Fibroblast of skin of back (primary cell): ENCODE measurements at places on chromosomes 4 and X.
A peak's percentile ranks its signal among the peaks of the same experiment; 100 is the strongest.

GRCh38 chrX:42399632-42400024 lies 378.3 kb downstream of the PPP1R2C start:
- no peak for DNase-seq

GRCh38 chrX:107787827-107788226 lies 10.3 kb downstream of the NCBP2L start:
- DNase-seq: no peak

DNA sequence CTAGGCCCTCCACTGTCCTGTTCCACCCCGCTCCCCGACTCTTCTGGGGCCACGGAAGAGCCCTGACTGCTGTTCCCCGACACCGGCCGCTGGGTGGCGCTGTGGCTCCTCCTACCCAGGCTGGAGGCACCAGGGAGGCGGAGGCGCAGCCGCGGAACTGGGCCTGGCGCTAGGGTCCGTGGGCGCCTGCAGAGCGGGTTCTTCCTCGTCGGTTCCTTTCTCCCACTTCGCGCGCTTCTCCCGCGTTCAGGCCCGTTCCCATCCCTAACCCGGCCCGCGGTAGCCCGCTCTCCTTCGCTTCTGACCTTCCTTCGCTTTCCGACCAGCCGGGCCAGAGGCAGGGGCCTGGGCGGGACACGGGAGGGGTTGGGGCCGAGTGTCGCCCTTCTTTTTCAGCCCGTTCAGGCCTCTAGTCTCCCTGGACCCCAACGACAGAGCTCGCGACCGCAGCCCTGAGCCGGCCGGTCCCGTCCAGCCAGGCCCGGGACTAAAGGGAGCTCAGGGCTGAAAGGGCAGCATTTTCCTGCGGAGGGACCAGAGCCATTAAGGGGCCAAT lies 34.3 kb downstream of the NALF2 start:
- DNase-seq: peak; percentile 46

DNA sequence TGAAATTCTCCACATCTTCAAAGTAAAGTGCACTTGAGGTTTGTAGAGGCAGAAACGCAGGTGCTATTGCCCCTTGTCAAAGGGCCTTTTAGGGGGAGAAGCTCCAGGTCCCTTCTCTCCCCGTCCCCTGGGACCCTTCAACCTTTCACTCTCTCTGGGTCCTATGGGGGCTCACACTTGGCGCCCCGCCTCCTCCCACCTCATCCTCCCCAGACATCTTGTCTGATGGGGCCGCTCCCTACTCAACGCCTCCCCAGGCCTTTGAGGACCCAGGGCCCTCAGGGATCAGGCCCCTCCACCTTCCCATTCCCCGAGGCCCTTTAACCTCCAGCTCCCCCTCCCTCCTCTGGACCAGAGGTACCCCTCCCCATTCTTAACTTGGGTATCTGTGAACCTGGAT lies 1.3 kb upstream of the HTRA3 start:
- no peak for DNase-seq

DNA sequence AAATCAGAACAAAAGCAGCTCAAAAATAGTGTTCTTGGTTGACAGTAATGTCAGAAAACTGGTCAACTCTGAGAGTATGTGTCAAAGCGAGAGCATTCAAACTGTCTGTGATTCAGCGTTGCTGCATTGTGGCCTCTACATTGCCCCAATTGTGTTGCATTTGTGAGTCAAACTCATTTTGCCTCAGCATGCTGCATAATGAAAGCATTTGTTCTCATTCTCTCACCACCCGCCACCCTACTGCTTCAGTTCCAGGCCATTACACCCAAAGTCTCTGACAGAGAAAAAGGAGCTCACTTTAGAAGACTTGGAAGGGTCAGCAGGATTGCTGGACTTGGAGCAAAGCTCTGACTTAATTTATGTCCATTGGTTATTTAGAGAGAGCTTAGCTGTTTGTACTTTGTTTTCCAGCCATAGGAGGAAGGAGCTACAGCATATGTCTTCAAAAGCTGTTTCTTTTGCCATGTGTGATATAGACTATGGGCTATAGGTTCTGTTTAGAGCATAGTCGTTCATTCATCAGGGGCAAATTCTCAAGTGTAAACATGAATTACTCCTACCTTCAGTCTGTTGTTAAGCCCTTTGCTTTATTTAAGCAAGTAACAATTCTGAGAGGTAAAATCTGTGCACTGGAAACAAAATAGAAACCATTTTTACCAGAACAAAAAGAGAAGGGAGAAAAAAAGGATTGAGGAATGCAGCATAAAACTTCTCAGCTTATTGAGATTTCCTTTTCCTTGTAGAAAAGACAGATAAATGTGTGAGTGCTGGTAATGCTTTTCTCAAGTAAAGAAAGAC lies 153.4 kb upstream of the ANK2 start:
- DNase-seq: peak; percentile 33

DNA sequence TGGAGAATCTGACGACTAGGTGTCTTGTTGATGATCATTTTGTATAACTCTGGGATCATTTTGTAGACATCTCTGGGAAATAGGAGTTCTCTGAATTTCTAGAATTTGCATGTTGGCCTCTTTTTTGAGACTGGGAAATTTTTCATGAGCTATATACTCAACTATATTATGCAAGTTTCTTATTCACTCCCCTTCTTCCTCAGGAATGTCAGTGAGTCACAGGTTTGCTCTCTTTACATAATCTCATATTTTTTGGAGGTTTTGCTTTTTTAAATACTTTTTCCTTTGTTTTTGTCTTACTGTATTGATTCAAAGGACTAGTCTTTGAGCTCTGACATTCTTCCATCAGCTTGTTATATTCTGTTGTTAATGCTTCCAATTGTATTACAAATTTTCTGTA lies 1324.2 kb downstream of the TECRL start:
- DNase-seq: peak; percentile 65

GRCh38 chr4:138868562-138868961 lies 147.0 kb upstream of the NOCT start:
- DNase-seq: no peak

- peak; percentile 83 for DNase-seq
Observed at GRCh38 chr4:99209671-99210070, 9.4 kb downstream of the ADH6 start.

DNA sequence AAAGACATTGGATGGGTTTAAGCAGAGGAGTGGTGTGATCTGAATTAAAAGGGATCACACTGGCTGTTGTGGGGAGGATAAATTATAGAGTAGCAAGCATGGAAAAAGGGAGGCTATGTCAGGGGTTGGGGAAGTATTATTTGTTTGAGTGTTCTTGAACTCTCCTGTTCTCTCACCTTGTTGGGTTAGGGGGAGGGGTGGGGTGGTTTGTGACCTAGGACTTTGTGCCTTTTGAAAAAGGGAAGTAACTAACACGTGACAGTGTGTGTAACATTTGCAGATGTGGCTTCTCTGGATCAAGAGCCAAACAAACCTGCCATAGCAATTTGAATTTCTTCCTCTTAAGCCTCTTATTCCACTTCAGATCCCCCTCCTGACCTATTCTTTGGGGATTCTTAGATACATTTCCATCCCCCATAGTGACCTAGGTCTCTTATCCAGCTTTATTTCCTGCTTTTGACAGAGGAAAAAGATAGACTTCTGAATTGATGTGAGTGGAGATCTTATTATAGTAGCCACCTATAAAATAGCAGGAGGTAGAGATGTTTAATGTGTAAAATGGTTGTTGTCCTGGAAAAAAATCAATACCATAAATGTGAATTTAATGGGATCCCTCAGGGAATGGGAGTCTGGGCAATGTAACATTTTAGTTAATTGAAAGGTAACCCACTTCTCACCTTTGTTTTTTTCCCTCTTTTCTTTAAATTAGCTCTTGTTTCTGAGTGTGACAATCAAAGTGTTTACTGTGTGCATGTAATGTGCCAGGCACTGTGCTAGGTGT lies 120.4 kb downstream of the CT47B1 start:
- no peak for DNase-seq

GRCh38 chrX:24702362-24703184 lies 8.9 kb downstream of the POLA1 start:
- DNase-seq: no peak

GRCh38 chrX:56788717-56789122 lies 59.7 kb downstream of the NBDY start:
- DNase-seq: no peak

- peak; percentile 63 for DNase-seq
Observed at GRCh38 chr4:153465615-153466080, 512 bp upstream of the TMEM131L start.

GRCh38 chr4:176340871-176341685 lies 21.3 kb downstream of the SPCS3 start:
- DNase-seq: peak; percentile 59

GRCh38 chrX:12894074-12895030 lies 12.1 kb upstream of the TLR8 start:
- peak; percentile 28 for DNase-seq

- DNase-seq: peak; percentile 70
Observed at GRCh38 chrX:129759576-129760061, 20.1 kb upstream of the SASH3 start.

DNA sequence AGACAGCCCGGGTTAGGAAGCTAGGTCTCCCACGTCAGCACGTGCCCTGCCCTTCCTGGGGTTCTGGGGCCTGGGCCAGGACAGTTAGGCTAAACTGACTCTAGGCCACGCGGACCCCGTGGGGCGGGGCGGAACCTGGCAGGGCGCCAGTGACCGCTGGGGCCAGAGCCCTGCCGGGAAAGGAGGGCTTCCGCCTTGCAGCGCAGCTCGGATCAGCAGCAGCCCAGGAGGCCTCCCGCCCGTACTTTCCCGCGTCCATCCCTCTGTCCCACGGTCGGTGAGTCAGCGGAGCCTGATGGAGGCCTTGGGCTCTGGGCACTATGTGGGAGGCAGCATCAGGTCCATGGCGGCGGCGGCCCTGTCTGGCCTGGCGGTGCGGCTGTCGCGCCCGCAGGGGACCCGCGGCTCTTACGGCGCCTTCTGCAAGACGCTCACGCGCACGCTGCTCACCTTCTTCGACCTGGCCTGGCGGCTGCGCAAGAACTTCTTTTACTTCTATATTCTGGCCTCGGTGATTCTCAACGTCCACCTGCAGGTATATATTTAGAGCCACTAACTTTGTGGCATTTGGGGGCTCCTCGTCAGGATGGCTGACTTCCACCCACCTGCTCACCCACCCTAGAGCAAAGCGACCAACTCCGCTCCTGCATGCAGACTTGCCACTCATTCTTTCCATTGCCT lies at the start of gene SMIM10:
Gene SMIM10 (plus strand): TSS at position 191 of the 681 bp plus-strand sequence. CDS start 105 bp downstream, at position 296.
- DNase-seq: peak; percentile 76

DNA sequence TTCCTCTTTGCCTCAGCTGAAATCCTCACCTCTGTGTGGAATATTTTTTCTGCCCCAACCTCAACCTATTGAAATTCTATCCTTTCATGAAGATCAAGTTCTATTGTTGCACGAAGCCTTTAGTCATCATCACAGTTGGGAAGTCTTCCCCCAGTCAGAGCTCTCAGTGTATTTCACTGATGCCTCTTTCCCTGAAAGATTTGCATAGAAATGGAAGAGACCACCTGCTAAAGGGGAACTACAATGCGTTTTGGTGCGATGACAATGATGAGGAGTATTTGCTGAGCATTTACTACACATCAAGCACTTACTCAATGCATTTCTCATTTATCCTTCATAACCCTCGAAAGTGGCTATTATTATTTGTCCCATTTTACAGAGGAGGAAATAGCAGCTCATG lies 151.2 kb upstream of the KLF3 start:
- DNase-seq: no peak

DNA sequence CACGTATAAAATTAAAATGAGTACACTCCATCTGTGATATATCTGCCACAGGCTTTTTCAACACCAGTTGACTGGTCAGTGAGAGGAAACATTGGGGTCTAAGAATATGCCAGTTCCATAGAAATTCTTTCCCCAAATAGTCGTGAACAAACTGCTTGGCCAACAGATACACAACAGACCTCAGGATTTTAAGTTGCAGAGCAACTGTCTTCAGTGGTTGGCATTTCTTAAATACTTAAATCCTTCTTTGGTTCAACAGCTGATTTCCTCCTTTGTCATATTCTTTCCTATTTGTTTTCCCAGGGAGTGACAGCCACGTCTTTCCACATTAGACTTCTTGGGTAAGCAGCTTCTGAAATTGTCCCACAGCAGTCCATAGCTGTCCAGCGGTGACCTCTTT lies 7.0 kb upstream of the DDX60 start:
- DNase-seq: no peak

DNA sequence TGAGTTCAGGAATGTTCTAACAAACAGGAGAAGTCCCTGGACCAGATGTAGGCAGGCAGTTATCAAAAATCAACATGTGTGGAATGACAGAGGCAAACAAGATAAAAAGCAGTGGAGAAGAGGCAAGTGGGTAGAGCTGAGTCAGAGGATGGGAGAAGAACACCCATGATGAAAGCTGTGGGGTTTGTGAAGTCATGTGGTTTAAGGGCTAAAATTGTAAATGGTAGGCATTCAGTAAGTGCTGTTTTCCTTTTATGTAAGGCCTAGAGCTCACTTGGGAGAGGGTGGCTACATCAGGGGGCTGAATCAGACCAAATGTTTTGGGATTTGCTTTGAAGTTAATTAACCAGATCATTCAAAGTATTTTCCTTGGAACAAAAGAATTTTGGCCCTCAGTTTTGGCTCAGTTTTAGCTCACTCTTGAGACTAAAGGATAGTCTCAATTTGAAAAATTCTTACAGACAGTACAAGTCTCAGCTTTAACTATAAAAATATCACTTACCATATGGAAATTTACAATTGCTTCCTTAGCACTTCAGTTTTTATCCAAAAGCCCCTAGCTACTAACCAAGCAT lies 114.5 kb upstream of the PCDH7 start:
- DNase-seq: peak; percentile 20

GRCh38 chr4:7344636-7345155 lies 90.0 kb downstream of the PSAPL1 start:
- DNase-seq: no peak

GRCh38 chr4:7521666-7522065 lies 86.9 kb upstream of the PSAPL1 start:
- DNase-seq: no peak

- peak; percentile 22 for DNase-seq
Observed at GRCh38 chrX:22314211-22314610, 41.5 kb downstream of the CBLL2 start.

- DNase-seq: no peak
Observed at GRCh38 chr4:55358246-55358645, 12.2 kb downstream of the SRD5A3 start.

- DNase-seq: no peak
Observed at GRCh38 chrX:18997916-18998315, 14.0 kb upstream of the PHKA2 start.

DNA sequence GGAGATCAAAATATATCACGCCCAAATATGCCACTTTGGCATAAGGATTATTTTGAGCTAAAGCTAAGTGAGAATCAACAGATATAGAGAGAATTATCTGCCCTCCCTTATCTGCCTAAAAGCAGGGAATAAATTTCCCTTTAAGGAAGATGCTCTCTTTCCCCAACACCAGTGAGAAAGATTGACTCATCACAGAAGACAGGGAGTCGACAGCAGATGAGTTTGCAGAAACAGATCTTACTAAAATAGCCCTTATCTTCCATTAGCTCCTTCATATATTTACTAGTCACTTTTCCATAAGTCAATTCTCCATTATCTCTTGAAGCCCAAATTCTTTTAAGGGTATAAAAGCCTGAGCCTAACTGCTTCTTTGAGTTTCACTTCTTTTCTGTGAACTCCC lies 156.6 kb downstream of the CAMK2D start:
- peak; percentile 50 for DNase-seq

DNA sequence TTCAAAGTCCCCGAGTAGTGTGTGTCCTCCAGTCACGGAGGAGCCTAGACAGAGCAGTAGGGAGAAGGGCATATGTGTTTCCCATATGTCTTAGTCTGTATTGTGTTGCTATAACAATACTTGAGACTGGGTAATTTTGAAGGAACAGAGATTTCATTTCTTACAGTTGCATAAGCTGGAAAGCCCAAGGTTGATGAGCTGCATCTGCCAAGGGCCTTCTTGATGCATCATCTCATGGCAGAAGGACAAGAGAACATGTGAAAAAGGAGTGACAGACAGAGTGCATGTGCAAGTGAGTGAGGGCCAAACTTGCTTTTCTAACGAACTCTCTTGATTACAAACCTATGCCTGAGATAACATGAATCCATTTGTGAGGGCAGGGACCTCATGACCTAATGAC lies 243.4 kb downstream of the ARHGAP10 start:
- peak; percentile 50 for DNase-seq
